ENCODE measurements at places on chromosomes 3 and 15.

DNA sequence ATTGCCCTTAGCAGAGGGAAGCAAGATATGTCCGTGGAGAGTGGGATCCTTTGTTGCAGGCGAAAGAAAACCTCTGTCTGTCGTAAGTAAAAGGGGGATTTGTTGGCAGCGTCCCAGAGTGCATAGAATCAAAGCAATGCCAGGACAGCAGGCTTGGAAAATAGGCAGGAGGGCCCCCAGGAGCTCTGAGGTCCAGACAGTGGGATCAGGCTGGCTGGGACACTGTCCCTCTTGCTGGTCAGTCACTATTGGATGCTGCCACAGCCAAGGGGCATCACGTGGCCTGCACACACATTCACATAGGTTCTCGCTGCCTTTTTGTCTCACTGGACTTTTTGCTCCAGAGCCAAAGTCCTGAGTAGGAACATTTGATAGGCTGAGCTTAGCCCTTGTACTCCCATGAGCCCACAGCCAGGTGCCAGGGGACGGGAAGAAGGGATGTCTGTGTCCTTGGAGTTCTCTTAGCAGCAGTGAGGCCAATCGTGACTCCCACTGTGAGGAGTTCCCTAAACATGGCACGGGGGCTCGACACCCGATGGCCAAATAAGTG lies 10.7 kb downstream of the MUC20 start:
- no peak for DNase-seq

DNA sequence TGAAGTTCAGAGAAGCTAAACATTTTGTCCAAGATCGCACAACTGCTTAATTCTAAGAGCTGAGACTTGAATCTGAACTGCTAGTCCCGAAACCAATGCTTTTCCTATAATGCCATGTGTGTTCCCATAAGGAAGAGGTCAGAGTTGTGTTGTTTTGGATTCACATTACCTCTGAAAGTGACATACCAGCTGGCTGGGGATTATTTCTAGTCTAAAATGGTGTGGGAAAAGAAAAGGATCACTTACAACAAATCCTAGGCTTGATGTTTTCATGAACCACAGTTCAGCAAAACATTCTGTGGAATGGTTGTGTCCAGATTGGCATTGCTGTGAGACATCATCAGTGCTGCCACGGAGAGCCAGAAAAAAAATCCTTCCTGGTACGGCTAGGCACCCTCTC lies 35.0 kb upstream of the LRRC3B start:
- DNase-seq: no peak

DNA sequence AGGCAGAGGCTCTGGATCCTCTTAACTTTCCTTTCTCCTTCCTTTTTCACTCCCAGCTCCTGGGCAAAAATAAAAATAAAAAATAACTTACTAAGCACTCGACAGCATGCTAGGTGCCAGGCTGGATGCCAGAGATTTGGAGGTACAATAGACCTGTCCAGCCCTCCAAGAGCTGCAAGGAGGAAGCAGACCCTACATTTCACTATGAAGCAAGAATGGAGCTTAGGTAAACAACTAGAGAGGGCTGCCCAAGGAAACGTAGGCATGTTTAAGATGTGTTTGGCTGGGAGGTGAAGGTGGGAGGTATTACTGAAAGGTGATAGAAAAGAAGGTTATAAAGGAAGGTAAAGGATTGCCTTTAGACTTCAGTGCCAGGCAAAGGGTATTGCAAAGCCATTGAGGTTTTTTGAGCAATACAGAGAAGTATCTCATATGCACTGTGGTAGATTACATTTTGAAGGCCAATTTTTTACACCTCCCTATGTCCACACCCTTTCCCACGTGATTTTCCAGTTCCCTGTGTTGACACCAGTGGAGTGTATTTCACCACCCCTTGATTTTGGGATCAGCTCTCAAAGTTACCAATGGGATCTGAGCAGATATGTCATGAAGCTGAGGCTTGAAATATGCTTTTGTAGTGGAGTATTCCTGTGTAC lies 69.1 kb downstream of the DCLK3 start:
- DNase-seq: no peak

DNA sequence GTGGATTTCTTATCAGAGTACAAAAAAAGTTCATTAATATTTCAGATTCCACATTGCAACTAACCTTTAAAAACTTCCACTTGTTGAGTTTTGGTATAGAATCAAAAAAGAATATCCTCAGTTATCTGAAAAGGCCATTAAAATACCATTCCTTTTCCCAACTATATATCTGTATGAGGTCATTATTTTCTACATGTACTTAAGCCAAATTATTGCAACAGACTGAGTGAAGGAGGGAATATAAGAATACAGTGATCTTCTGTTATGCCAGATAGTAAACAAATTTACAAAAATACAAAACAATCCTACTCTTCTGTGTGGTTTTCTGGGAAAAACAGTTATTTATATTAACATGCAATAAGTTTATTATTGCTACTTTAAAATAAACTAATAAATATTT lies 5.7 kb upstream of the GANC start:
- no peak for DNase-seq
